ENCODE measurements at places on chromosomes 5 and 9. TPM values are rescaled to one million over a fixed set of nuclear protein-coding genes. Genes with fewer than 3 reads are reported as not detected.

Gene C9orf153
- 0.92 TPM for total RNA-seq

DNA sequence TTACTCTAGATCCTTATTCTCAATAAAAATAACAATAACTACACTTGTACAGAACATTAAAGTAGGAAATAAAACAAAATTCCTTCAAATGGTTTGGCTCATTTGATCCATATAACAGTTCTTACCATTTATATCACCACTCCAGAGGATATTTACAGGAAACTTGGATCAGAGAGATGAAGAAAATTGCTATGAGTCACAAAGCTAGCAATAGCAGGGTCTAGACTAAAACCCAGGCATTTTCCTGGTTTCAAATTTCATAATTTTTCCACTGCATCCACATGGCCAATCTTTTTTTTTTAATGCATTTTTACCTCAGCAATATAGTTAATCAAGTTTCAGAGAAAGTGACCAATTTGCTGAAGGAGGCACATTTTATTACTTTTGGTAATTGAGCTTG, 299.2 kb downstream of the ELAVL2 start:
- DNase-seq: no peak

GRCh38 chr5:154862766-154863165, 4.3 kb downstream of the CNOT8 start:
- no peak for DNase-seq

Gene SPATA31D4
- total RNA-seq: not detected

Gene PHYHD1
- total RNA-seq: 37.3 TPM
